ENCODE measurements at places on chromosomes 1 and 21.
A peak's percentile ranks its signal among the peaks of the same experiment; 100 is the strongest.

GRCh38 chr1:233025157-233025556 is 74.7 kb downstream of the NTPCR start:
- peak; percentile 44 for DNase-seq

DNA sequence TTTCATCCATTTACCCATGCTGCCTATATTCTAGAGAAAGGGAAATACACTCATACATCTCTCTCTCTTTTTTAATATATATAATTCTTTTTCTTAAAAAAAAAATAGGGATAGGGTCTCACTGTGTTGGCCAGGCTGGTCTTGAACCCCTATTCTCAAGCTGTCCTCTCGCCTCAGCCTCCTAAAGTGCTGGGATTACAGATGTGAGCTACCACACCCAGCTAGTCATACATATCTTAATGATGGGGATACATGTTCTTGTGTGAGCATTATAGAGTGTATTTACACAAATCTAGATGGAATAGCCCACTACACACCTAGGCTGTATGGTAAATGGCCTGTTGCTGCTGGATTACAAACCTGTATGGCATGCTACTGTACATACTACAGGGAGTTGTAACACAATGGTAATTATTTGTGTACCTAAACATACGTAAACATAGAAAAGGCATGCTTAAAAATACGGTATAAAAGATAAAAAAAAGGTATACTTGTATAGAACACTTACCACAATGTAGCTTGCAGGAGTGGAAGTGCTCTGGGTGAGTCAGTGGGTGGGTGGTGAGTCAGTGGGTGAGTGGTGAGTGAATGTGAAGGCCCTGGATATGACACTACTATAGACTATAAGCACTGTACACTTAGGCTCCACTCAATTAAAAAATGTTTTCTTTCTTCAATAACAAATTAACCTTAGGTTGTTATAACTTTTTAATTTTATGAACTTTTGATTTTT is 72.9 kb downstream of the IVNS1ABP start:
- no peak for DNase-seq

DNA sequence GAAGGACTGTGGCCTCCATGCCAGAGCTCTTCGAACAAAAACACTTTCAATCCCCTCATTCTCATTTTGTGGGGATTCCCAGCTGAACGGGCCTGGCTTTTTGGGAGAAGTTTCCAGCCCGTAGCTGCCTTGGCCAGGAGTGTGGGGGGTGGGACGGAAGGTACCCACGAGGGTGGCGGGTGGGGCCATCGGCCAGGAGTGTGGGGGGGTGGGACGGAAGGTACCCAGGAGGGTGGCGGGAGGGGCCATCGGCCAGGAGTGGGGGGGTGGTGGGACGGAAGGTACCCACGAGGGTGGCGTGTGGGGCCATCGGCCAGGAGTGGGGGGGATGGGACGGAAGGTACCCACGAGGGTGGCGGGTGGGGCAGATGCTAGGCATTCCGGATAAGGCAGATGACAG is 71.7 kb upstream of the ZBTB18 start:
- no peak for DNase-seq

GRCh38 chr21:45339421-45340402 is 52.0 kb upstream of the POFUT2 start:
- peak; percentile 8 for DNase-seq

DNA sequence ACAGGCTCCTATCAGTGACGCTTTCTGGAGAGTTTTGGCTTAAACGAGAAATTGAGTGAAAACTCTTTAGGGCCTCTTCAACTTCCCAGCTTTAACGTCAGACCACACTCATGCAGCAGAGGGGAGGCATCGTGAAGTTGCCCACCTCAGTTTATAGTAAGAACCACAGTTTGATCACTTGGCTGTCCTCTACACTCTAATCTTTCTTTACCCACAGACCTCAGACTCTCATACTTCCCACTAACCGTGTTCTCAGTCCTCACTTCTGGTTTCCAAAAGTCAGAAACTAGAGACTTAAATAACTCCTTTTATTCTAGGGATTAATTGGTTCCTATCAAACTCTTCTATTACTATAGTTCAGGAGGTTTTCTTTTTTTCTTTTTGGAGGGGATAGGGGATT is 302.2 kb downstream of the NTNG1 start:
- no peak for DNase-seq

GRCh38 chr1:111174070-111174469 is 26.4 kb downstream of the DENND2D start:
- DNase-seq, result no peak

DNA sequence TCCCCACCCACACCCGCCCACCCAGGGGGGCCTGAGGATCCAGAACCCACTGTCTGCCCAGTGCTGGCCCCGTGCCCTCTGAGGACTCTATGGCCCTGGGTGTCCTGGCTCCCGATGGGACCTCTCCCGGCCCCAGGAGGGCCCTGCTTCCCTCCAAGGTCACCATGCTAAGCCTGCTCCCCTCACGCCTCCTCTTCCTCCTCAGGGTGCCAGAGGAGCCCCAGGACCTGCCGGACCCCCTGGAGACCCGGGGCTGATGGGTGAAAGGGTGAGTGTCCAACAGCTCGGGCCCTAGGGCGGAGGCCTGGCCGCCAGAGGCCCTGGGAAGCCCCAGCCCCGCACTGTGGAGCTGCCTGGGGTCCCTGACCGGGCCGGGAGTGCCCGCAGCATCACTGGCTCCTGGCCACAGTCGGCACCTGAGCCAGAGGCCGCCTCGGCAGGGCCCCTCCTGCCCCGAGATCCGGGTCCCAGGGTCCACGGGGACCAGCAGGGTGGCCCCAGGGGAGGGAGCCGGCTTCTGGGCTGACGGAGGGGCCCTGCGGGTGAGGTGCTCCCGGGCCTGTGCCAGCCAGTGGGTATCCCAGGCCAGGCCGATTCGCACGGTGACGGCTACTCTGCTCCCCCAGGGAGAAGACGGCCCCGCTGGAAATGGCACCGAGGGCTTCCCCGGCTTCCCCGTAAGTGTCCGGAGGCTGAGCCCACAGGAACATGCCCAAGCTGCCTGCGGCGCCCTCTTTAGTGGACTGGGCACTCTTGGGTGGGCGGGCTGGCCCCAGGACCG is 16.1 kb downstream of the COL6A1 start:
- DNase-seq, result no peak

DNA sequence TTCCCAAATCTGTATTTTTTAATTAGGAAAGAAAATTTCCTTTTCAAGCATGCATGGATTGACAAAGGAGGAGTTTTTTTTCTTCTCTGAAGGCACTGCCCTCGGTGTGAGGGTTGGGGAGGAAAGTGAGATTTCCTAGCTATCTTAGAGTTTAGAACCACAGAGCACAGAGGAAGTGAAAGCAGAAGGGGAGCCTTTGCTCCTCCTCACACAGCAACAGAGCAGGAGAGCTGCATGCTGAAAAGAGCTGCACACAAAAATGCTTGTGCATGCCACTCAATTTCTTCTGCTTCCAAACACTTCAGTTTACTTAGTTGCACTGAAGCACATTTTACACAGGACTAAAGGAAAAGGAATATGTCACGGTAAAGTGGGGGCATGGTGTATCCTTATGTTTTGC is 308.1 kb downstream of the GPATCH2 start:
- DNase-seq, result no peak

GRCh38 chr21:27677546-27677945 is 710.7 kb upstream of the ADAMTS5 start:
- DNase-seq, result no peak

DNA sequence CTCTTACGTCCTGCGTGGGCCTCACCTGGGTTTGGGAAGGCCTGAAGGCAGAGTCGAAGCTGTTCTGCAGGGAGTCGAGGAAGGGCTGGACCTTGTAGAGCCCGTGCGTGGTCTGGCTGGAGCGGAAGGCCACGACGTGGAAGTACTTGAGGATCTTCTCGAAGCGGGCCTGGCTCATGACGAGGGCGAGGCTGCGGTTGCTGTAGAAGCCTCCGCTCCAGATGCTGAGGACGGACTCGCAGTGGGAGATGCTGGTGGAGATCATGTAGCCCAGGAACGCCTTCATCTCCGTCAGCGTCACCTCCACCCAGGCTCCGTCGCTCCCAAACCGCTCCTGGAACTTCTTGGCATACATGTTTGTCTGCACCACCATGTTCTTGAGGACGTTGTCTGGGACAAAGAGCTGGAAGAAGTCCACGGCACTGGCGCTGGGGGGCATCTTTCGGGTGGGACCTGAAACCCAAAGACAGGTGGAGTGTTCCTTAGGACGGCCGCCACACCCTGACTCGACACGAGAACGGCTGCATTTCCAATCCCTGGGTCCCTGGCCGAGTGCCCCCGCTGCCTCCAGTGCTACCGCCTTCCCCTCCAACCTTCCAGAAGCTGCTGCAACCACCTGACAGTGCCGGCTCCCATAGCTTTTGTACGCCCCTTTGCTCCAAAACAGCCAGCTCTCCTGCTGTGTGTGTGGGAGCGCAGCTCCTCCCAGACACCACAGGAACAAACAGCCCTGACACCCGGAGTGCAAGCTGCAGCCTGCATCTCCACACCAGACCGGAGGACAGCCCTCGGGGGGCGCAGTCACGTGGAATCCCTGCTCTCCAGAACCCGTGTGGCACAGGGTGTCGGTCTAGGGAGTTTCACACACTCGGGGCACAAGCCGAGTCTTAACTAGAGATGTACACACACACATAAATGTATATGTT is 69.0 kb downstream of the PGBD5 start:
- no peak for DNase-seq
